ENCODE measurements at places on chromosomes 4 and X.
A peak's percentile ranks its signal among the peaks of the same experiment; 100 is the strongest.

DNA sequence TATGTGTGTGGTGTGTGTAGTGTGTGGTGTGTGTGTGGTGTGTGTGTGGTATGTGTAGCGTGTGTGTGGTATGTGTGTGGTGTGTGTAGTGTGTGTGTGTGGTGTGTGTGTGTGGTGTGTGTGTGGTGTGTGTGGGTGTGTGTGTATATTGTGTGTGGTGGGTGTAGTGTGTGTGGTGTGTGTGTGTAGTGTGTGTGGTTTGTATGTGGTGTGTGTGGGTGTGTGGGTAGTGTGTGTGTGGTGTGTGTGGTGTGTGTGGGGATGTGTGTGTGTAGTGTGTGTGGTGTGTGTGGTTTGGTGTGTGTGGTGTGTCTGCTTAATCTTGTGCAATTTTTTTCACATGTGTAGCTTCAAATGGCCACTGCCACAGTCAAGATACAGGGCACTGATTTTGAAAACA lies 94.5 kb downstream of the CPZ start:
- no peak for DNase-seq

- DNase-seq, result no peak
Observed at GRCh38 chr4:23009093-23009492, 316.4 kb downstream of the GBA3 start.

DNA sequence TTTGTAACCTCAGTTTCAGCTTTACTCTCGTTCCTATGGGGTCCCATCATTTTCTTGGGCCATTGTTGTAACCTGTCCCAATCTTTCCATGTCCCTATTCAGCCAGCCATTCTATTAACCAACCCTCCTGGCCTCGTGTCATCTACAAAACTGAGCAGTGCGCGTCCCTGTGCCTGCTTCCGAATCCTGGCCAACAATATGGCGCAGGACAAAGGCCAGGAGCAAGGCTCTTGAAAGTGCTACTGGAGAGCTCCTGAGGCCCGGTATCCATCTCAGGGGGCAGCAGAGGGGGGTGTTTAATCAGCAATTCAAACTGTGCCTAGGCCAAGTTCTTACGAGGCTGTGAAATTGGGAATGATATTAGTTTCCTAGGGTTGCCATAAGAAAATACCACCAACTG lies 41.2 kb upstream of the APLN start:
- no peak for DNase-seq

- DNase-seq, result no peak
Observed at GRCh38 chrX:18698737-18699650, 8.5 kb upstream of the PPEF1 start.

GRCh38 chr4:149441338-149441737 lies 374.3 kb downstream of the IQCM start:
- DNase-seq, result no peak

- DNase-seq, result peak; percentile 31
Observed at GRCh38 chrX:16138108-16138427, 14.7 kb downstream of the GRPR start.

GRCh38 chr4:26557164-26557563 lies 26.7 kb upstream of the TBC1D19 start:
- no peak for DNase-seq

GRCh38 chr4:183636923-183637322 lies 22.1 kb downstream of the RWDD4 start:
- DNase-seq, result no peak

- DNase-seq, result no peak
Observed at GRCh38 chrX:48538641-48539344, 721 bp upstream of the TBC1D25 start.

DNA sequence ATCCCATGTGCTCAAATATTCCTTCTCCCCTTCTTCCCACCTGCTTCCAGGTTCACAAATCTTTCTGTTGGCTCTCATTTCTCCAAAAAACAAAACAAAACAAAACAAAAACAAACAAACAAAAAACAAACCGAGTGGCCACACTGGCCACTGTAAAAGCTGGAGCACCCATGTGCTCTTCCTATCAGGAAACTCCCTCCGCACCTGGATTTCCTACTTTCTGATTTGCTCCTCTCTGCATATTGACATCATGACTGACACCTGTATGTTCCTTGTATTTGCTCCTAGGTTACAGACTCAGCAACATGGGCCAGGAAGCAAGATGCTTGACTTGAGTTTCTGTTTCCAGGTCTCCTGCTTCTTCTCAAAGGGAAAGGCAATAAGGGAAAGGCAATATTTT lies 258.8 kb downstream of the GPC3 start:
- DNase-seq, result no peak

DNA sequence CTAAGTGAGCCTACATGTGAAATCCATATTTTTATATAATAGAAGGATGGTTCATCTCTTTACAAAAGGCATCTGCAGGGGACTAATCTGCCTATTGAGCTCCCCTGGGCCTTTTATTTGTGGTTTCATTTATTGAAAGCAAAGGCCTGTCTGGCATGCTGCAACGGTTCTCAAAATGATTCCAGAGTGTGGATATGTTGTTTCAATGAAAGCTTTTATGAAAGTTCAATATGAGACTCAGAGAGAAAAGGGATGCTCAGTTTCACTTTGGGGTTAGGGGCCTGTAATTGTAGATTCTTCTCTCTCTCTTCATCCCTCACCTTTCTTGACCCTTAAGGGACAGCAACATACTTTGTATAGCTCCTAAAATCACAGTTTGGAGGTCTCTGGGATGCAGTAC lies 204.2 kb upstream of the CASK start:
- peak; percentile 24 for DNase-seq

DNA sequence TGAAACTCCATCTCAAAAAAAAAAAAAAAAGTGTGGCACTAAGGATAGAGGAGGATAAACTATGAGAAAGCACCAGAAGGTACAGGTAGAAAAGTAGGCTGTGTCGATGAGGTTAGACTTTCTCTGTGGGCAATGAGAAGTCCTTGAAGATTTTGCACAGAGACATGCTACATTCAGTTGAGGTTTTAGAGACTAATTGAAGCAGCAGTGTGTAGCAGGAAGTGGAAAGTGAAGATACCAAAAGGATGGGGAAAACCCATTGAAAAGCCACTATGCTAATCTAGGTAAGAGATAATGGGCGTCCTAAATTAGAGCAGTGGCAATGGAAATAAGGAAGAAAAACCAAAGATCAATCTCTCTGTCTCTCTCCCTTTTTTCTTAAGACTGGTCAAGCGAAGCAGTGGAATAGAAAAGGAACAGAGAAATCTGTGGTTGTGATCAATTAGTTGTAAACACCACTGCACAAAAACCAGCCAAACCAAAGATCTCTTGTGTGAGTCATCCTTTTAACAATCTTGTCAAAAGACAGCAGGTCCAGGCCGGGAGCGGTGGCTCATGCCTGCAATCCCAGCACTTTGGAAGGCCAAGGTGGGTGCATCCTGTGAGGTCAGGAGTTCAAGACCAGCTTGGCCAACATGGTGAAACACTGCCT lies 3.5 kb downstream of the SPINK2 start:
- no peak for DNase-seq

DNA sequence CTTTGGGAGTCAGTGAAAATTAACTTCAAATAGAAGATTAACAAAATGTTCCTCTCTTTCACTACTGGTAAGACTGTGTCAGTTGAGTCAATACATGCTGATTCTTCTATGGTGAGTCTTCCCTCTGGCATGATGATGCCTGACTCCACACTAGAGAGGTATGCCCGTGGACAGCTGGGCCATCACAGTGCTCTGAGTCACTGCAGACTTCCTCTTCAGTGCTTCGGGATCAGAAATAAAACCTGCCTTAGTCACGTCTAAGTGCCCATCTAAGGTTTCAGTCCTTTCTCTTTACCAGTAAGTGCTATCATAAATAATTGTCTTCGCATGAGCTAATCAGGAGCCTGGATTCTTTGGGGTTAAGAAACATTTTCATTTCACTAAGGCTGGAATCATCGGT lies 1.6 kb upstream of the ASB5 start:
- DNase-seq, result no peak

DNA sequence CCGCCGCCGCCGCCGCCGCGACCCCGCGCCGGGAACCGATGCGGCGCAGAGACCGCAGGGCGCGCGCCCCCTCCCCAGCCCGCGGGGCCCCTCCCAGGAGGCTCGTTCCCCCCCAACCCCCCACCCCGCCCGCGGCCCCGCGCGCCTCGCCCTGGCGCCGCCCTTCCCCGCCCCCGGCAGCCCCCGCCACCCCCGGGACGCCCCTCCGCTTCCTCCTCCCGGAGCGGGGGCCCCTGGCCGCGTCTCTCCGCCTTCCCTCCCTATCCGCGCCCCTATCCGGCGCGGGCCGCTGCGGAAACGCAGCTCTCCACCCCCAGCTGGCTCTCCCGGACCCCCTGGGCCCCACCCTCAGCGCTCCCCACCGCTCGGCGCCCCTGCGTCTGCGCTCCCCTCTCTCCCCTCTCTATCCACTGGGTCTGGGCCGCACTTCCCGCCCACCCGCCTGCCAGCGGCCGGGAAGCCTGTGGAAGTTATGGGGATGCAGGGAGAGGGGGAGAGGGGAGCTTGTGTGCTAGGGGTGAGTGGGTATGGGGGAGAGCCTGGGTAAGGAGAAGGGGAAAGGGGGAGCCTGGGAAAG lies at the start of gene TMEM271:
Gene TMEM271 (minus strand): TSS at position 51 of the 577 bp plus-strand sequence. CDS start 233 bp downstream, outside the sequence.
- no peak for DNase-seq

- DNase-seq, result no peak
Observed at GRCh38 chr4:1177274-1178141, 5.1 kb upstream of the SPON2 start.

DNA sequence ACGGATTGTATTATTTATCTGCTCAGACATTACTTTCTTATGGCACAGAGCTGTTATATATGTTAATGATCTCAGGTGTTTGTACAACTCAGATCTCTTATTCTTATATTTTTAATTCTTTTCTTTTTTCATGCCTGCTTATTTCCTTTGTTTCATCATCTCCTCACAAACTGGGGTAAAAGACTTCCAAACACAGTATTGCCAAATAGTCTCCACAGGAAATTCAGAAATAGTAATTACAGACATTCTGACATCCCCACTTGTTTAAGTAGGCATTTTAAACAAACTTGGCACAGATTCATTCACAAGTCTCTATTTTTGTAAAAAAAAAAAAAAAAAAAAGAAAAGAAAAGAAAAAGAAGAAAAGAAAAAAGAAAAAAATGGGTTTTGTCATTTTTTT lies 129.7 kb upstream of the USP38 start:
- DNase-seq, result no peak

DNA sequence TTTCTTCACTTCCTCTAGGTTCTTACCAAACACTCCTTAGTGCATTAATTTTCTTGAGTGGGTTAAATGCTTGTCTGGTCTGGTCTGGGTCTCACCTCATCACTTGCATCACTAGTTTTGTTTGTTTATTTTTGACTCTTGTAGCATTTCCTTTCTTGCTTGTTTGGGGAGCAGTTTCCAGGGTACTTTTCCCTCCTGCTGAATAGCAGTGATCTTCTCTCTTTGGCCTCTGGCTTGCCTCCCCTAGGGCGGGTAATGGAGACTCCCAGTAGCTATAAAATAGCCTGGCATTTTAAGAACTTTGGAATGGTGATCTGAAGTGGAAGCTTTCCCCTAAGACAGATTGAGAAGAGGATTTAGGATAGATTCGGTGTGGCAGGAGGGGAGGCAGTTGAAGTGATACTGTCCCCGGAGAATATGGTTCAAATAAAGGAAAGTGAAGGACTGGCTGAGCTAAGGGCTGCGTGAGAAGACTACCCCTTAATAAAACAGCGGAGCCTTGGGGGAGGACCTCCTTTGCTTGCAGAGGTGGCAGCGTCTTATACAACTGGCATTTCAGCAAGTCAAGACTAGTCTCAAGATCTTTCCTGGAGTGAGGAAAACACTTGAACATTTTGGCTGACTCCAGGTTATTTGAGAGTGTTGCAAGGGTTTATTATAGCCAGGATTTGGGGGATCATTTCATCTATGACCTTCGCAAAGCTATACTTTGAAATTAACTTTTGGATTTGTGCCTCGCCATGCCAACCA lies 190.6 kb downstream of the FRAS1 start:
- no peak for DNase-seq

- DNase-seq, result no peak
Observed at GRCh38 chrX:41276661-41277506, 57.1 kb upstream of the DDX3X start.

GRCh38 chr4:124432500-124432899 lies 280.0 kb downstream of the ANKRD50 start:
- no peak for DNase-seq

- no peak for DNase-seq
Observed at GRCh38 chr4:6663596-6664393, 23.3 kb downstream of the MRFAP1 start.

DNA sequence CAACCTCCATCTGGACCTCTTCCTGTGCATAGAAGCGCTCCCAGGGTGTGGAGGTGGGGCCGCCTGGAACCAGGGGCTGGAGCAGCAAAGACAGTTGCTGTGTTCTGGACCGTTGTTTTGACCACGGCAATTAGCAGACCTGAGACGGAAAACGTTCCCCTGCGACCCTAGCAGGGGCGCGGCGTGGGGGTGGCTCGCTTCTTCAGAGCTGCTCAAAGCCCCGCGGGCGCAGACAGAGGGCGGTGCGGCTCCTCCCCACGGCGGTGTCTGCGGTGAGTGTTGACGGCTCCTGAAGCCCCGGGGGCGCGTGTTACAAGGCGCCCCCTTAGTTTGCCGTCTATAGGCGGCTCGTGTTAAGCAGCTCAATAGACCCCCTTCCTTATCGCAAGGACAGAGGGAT lies 79.2 kb downstream of the TRIML1 start:
- no peak for DNase-seq

- no peak for DNase-seq
Observed at GRCh38 chrX:133541021-133541420, 125.7 kb upstream of the GPC4 start.

DNA sequence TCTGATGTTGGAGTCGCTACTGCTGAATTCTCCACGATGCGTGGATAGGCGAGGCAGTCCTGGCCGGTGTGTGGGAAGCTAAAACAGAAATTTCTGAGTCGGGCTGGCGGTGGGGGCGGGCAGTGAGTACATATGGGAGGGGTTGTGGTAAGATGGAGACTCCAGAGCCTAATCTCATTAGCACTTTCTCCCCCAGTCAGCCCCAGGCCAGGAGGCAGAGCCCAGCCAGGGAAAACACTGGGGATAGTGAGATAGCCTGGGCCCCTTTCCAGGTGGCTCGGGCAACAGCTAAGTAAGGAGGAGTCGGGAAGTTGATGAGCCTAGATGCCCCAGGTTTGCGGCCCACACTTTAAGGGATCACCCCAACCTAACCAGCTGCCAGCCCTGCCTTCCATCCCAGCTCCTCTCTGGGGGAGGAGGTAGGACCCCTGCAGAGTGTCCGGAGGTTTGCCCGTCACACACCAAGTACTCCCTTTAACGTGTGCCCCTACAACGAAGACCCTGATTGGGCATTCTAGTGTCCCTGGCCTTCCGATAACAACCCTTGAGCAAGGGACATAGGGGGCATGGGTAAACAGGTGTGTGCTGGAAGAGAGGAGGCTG lies 2.4 kb upstream of the LOC101059915 start:
- DNase-seq, result no peak

GRCh38 chr4:168600796-168601583 lies 104.1 kb downstream of the PALLD start:
- no peak for DNase-seq

DNA sequence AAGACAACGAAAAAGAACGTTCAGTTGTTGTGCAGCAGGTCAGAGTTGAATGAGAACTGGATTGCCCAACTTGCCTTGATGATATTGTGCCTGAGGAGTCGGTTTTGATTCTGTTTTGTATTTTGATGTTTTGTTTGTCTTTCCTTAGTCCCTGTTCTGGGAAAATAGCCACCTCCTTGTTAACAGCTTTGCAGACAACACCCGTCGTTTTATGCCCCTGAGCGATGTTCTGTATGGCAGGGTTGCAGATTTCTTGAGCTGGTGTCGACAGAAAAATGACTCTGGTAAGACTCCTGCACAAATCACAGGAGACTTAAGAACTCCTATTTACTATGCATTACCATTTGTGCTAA lies 4.5 kb downstream of the BST1 start:
- DNase-seq, result peak; percentile 85
